ENCODE measurements at places on chromosomes 11 and 22.
A peak's percentile ranks its signal among the peaks of the same experiment; 100 is the strongest.

GRCh38 chr11:68982134-68982533 is 1.3 kb upstream of the MRGPRD start:
- no peak for DNase-seq

DNA sequence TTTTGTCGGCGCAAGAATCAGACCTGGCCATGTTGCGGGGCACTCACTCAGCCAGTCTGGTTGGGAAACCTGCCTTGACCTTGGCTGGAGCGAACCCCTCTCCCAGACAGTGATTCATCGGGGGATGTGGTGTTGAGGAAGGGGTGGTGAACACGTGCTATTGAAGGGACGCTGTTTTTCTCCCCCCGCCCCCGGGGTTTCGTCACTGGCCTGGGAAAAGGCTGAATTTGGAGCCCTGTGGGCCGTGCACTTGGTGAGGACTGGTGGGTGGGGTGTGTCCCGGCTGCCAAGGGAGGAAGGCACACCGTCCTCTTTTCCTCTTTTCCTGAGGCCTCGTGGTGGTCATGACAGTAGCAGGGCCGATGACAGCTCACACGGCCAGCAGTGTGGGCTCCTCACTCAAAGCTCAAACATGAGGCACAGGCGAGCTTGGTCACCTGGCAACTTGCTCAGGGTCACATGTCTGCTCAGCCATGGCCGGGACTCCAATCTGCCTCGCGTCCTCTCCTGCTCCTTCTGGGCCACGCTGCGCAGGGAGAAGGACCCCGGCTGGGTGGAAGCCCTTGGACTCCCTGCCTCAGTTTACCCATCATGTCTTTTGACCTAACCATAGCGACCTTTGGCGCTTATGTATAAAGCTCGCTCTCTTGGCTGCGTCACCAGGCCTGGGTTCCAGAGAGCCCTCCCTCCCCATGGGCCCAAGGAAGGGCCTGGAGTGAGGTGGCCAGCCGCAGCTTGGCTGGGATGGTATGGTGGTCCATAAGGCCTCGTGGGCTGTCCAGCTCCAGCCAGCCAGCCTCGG is 49.4 kb downstream of the SMIM38 start:
- DNase-seq: no peak

- no peak for DNase-seq
Observed at GRCh38 chr22:49719046-49719445, 108.6 kb downstream of the BRD1 start.

DNA sequence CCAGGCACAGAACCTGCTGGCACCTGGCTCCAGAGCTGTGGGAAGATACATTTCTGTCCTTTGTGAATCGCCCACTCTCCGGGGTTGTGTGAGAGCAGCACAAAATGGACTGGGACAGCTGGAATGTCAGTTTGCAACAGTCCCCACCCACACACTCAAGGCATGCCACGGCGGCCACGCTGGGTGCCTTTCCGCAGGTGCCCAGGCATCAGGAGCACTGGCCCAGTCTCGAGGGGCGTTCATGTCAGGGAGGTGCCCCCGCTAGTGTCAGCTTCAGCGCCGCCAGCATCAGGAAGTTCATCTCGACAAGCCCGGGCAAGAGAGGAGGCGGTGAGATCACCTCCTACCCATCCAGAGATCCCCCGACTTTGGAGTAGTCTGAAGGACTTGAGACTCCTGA is 2.1 kb downstream of the TP53AIP1 start:
- no peak for DNase-seq

- DNase-seq: peak; percentile 18
Observed at GRCh38 chr11:64675450-64676260, 47.3 kb downstream of the NRXN2 start.

DNA sequence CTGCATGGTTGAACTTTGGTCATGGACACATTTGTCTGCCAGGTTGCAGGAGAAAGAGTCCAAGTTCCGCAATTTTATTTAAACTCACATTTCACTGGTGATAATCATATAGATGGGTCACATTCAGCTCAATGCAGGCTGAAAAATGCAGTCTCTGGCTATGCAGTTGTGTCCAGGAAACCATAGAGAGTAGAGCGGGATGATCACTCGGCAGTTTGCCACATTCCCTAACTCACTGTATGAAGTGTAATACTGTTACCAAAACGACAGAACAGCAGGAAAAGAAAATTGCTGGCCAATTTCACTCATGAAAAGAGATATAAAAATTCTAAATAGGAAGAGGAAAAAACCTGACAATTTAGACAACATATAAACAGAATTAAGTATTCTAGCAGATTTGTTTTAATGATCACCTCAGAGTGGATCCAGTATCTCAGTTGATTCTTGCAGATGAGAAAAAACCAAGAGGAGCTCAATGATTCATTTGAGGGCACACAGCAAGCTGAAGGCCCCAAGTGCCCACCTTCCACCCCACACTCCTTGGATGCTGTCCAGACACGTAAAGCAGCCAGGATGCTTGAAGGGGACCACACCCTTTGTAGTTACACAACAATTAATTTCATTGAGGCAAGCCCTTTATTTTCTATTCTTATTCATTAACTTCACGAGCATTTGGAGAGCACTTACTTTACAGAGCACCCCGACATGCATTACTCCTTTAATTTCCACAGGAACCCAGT is 422.3 kb downstream of the SOX6 start:
- no peak for DNase-seq

DNA sequence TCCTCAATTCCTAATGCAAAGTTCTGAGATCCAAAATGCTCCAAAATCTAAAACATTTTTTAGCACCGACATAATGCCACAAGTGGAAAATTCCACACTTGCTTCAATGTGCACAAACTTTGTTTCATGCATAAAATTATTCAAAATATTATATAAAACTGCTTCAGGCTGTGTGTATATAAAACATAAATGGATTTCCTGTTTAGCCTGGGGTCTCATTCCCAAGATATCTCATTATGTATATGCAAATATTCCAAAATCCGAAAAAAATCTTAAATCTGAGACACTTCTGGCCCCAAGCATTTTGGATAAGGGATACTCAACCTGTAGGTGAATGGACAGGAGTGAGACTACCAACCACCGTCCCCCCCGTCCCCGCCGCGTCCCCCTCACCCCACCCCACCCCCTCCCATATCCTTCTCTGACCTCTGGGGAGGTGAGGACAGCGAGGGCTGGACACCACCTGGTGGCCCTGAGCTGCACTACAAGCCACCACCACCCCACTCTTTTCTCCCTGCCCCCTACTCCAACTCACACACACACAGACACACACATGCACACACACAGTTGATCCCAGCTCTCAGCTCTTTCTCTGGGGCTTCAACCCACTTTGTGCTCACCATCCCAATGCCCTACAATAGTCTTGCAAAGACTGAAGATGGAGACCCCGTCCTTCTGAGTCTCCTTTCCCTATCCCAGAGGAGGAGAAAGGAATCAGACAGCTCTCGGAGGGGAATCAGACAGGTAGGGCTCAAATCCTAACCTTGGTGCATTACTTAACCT is 101.0 kb downstream of the PDE2A start:
- peak; percentile 28 for DNase-seq

DNA sequence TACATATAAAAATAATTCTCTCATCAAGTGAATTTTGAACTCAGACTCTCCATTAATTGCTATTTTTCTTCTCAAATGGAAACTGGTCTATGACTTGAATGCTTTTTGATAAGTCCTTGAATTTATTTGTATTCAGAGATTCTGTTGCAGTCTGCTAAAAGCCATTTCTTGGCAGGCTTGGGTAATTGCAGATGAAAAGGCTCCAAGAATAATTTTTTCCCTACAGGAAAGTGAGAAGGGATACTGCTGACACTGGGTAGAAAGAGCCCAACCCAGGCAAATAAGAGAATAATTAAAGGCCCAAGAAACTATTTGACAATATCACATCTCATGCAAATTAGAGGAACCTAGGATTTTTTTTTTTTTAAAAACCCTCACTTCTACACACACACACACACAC is 246.5 kb upstream of the DDI1 start:
- no peak for DNase-seq

DNA sequence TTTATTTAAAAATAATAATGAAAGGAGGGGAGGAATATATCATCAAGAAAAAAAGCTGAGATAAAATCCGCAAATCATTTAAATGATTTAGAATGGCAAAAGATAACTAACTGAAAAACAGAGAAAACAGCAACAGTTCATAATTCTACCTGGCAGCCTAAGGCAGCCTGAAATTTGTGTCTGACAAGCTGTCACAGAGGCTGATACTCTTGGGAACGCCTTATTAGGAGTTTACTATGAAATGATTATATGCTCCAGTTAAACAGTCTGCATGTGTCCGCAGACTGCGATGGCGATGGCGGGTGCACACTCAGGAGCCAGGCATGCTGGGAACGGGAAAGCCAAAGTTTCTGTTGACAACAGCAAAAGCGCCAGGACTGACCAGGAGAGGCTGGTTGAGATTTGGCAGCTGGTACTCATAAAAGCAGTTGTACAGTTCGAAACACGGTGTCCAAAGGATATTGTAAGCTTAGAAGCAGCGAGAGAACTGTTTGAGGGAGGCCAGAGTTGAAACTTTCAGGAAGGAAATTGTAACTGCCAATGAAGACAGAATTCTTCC is 172.9 kb upstream of the MPPED2 start:
- no peak for DNase-seq

- DNase-seq: peak; percentile 55
Observed at GRCh38 chr11:71447791-71448256, 369 bp downstream of the DHCR7 start.

All from NCI-H345 (cell line).